Activated T-cell treated with anti-CD3 and anti-CD28 coated beads, Interleukin-2, amount 50 U/mL, for 72 hours (primary cell): ENCODE measurements at places on chromosomes 3 and 15.
A peak's percentile ranks its signal among the peaks of the same experiment; 100 is the strongest.

DNA sequence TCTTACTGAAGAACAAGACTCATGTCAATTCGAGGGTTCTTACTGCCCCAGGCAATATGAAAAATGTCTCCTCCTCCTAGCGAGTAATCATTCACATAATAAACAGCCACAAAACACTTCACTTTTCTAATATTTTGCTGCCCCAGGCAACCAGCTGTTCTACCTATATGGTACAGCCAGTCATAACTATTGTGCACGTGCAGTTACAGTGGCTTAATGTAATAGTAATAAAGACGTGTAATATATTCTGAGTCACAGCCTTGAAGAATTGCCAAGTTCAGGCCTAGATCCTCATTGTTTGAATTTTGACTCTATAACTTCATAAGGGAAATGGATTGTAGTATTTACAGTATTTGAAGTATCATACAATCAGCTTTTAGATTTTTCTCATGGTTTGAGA is 1250.0 kb upstream of the GBE1 start:
- no peak for DNase-seq

- DNase-seq, result no peak
Observed at GRCh38 chr3:100144255-100144866, 30.1 kb upstream of the FILIP1L start.

- DNase-seq, result no peak
Observed at GRCh38 chr3:146554151-146554760, 9.8 kb upstream of the PLSCR1 start.

DNA sequence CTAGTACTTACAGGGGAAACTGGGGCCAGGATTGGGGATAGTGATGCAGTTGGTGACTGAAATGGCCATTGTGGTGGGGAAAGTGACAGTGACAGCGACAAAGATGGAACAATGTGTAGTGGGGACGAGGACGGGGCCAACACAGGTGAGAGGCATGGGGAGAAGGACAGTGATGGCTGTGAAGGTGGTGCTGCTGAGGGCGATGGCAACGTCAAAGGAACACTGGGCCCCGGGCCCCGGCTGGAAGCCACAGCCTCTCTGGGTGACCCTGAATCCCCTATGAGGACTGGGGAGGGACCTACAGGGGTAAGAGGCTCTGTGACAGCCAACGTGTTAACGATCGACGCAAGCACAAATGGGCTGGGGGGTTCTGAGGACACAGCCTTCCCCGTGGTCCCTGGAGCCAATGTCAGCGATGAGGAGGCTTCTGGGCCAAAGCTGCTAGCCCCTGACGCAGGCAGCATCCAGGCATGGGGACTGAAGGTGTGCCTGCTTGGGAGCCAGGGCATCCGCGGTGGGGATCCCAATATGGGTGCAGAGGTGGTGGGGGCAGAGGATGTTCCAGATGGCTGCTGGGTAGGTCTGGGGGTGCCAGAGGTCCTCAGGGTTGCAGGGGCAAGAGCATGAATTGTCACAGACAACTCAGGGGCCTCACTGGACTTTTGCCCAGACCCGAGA is 25.2 kb upstream of the GOLGA6C start:
- no peak for DNase-seq

DNA sequence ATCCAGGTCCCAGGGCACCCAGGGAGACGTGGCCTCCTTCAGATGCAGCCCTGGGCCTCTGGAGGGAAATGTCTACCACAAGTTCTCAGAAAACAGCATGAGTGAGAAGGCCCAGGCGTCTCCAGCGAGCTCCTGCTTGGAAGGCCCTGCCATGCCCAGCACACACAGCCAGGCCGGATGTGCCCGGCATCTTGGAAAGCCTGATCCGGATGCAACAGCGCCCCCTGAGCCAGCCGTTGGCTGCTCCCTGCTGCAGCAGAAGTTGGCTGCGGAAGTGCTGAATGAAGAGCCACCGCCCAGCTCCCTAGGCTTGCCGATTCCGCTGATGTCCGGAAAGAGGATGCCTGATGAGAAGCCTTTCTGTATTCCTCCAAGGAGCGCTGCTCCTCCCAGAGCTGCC is 856 bp downstream of the NPAP1 start:
- no peak for DNase-seq

GRCh38 chr3:170830580-170830979 is 39.4 kb downstream of the RPL22L1 start:
- DNase-seq, result no peak

- DNase-seq, result no peak
Observed at GRCh38 chr3:194276768-194277103, 74.4 kb downstream of the CPN2 start.

DNA sequence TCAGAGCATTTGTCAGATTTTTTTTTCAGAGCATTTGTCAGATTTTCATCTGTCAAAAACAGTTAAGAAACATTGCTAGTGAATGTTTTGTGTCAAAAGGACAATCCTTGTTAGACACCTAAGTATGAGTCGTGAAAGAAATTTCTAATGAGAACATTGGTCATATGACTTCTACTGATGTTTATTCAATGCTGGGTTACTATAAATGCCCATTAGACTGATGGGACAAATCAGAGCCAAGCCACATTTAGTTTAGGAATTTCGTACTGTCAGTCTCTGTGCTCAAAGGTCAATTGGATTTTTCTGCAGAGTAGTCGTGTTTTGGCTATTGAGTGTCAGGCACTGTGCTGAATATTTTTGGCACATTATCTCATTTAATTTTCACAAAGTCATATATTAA is 31.6 kb downstream of the TSC22D2 start:
- no peak for DNase-seq

GRCh38 chr3:19947549-19948225 is 790 bp downstream of the RAB5A start:
- peak; percentile 62 for DNase-seq

DNA sequence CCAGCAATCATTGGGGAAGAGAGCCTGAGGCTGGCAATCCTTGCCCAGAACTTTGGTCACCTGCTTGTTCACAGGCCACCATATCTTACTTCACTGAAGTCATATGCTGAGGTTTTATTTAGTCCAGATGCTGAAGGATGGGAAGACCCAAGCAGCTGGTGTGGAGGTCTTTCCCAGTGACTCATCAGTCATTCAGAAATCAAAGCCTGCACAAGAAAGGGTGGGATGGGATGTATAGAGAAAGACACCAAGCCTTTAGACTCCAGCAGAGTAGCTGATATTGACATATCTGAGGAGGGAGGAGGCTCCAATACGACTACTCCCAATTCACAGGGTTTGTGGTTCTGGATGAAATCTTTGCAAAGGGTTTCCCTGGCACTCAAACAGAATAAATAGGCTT is 13.0 kb upstream of the PHLDB2 start:
- no peak for DNase-seq

- no peak for DNase-seq
Observed at GRCh38 chr15:66877477-66878271, 175.6 kb downstream of the SMAD6 start.

GRCh38 chr3:10551821-10552630 is 46.6 kb upstream of the ATP2B2 start:
- peak; percentile 90 for DNase-seq

DNA sequence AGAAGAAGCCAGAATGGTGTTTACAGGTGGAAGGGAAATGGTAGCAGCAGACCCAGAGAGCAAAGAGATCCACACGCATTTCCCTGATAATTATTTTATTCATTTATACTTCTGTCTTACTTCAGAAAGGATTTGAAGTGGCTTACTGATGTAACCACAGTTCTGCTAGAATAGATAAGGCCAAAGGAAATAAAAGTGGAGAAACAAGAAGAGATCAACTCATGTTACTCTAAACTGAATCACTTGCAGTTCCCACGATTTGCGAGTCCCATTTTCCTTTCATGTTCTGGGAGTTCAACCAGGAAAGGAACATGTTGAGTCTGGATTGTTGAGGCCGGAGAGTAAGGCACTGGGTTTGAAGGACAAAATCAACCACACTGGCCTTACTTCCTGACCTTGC is 151.8 kb downstream of the MYRIP start:
- DNase-seq, result no peak

DNA sequence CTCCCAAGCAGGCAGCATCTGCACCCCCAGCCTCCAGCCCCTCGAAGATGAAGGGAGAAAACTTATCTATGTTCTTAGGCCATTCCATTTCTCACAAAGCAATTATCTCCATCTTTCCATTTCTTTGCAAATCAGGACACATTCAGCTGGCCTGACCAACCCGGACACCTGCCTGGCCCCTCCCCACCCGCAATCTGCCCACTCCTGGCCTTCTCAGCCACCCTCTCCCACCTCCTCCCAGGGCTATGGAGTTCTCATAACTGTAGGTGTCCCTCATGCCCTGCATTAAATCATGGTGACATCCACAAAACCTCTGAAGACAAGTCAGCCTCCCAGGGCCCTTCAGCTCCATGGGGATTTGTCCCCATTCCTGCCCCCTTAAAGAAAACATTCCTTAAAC is 119.3 kb downstream of the MEGF11 start:
- no peak for DNase-seq

- DNase-seq, result peak; percentile 33
Observed at GRCh38 chr15:85707519-85708338, 87.0 kb downstream of the KLHL25 start.

DNA sequence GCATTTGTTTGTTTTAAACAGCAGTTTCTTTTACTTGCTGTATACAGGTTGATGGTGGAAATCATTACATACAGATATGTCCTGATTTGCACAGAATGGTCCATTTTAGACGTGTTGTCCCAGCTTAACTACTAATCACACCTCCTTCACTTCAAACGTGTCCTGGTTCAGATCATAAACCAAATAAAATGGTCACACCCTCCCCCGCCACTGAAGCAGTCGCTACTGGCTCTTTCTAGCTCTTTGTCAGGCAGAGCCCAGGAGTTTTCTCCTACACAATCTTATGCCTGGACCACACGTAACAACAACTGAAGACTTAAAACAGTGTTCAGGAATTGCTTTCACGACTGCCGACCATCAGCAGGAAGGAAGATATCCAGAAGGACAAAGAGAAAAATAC is 73.6 kb downstream of the MESD start:
- DNase-seq, result no peak

DNA sequence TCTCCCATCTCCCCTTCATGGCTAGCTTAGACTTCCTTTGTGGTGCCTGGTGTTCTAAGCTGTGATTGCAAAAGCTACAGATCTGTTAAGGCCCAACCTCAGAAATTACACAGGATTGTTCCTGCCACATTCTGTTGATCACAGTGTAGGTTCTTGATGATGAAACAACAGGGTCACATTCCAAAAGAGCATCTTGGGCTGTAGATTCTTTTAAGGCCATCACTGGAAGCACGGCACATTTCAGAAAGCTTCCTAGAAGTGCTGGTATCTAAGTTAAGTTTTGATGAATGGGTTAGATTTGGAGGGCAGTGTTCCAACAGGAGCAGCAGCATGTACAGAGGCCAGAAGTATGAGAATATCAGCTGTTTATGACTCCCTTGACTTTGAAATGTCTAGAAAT is 107.5 kb upstream of the SKOR1 start:
- no peak for DNase-seq

DNA sequence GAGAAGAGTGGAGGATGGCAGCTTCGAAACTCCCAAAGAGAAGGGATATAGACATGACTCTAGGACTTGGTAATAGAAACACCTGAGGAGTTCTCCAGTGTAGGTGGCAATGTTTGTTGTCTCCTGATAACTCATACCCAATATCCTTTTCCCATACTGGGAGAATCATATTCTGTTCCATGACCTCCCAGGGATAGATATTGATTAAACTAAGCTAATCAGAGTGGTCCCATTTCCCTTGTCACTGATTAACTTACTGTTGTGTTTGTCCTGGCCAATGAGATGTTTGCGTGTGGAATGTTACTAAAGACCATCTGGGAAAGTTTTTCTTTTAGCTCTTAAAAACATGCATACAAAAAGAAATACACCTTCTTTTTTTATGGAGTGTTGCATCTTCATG is 85.6 kb downstream of the RPL22L1 start:
- no peak for DNase-seq

DNA sequence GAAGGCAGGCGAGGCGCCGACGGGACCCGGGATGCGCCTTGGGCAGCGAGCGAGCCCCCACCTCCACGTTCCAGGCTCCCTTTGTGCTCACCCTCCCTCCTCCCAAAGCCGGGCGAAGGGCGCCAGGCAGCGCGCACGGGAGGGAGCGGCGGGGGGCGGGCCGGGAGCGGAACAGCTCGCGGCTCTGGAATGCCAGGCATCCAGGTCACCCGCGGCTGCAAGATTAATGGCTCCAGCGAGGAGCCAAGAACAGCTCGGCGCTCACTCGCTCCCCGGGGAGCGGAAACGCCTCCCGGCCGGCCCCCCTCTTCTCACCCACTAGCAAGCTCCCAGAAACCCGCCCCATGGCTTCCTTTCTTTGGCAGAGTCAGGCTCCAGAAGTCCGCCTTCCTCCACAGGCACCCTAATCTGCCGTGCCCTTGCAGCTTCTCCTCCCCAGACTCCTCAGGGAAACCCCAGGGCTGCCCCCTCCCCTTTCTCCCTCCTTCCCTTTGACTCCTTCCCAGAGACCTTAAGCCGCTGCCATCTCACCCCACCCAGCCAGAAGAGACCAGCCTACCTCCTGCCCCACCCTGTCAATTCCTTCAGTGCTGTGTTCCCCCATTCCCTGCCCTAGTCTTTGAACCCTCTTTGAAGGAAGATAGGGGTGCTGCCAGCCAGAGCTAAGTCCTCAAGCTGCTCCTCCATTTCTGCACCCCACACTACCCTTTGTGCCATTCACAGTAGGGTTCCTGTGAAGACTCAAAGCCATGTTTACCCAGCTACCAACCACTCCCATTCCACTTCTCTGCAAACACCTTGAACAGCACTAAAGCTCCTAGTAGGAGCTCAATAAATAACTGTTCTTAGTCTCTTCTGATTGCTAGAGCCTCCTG is 9.9 kb downstream of the AMOTL2 start:
- no peak for DNase-seq

GRCh38 chr15:47998619-47999019 is 122.2 kb upstream of the SLC24A5 start:
- no peak for DNase-seq

DNA sequence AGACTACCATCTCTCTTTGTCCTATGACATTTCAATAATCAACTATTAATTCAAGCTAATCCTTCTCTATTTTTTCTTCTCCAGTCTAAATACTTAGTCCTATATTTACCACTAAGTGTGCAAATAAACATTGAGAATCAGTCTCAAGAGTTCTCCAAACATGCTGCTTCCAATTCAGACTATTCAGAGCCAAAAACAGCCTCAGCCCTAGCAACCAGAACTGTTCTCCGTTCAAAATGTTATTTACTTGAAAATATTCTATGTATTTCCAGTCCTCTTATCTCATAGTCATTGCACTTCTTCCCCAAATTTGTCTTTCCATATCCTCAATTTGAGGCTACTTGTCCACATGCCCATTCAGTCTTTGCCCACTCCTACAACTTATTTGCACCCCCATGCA is 805.5 kb downstream of the IGSF11 start:
- DNase-seq, result no peak
